GM23248 (cell line): ENCODE measurements at places on chromosomes 5 and 9.
A peak's percentile ranks its signal among the peaks of the same experiment; 100 is the strongest.

DNA sequence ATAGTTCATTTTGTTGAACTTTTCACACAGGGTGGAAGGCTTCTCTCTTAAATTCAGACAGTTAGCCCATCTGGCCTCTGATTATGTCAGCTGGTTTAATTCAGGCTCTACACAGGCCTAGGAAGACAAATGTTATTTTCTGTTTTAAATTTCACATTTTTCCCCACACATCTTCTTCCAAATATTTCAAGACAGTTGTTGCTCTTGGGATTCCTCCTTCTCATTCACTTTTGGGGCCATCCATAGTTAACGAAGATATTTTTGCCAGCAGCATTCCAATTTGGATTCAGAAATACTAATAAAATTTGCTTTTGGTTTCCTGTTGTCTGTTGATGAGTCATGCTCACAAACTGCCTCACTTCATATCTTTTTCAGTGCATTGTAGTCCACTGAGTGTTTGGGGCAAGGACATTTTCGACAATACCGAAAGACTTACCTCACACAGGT, 475.4 kb downstream of the DMAC1 start:
- no peaks in the 10 kb centered on the region for H3K27me3 ChIP-seq
- no peak overlapping the region for H3K27ac ChIP-seq
- H3K4me3 ChIP-seq: no peak overlapping the region
- H3K4me1 ChIP-seq: peaks cover 24% of the 10 kb centered on the region

DNA sequence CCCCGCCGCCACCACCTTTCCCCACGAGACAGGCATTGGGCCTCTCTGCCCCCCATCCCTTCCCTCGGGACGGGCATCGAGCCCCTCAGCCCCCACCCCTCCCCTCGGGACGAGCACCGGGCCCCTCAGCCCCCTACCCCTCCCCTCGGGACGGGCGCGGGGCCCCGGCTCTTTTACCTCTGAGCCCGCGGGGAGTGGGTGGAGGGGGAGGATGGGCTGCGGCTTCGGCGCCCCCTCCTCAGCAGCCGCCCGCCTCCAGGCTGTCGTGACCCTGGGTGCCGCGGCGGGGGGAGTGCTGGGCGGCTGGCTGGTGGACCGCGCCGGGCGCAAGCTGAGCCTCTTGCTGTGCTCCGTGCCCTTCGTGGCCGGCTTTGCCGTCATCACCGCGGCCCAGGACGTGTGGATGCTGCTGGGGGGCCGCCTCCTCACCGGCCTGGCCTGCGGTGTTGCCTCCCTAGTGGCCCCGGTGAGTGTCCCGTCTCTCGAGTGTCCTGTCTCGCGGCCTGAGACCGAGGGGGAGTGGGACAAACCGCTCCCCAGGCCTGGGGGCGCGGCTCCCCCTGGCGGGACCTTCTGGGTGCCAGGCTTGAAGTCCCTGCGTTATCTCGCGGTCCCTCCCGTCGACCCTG, 791 bp downstream of the SLC2A8 start:
- peaks cover 17% of the 10 kb centered on the region for H3K27me3 ChIP-seq
- no peaks in the 10 kb centered on the region for H3K36me3 ChIP-seq
- H3K4me1 ChIP-seq: no peaks in the 10 kb centered on the region
- DNase-seq: peak; percentile 62

GRCh38 chr5:84450617-84451414, 66.1 kb upstream of the EDIL3 start:
- DNase-seq: peak; percentile 41
- no peak overlapping the region for H3K4me3 ChIP-seq
- no peak overlapping the region for H3K27ac ChIP-seq
- H3K27me3 ChIP-seq: no peaks in the 10 kb centered on the region; the same call in none of the 2 replicates

DNA sequence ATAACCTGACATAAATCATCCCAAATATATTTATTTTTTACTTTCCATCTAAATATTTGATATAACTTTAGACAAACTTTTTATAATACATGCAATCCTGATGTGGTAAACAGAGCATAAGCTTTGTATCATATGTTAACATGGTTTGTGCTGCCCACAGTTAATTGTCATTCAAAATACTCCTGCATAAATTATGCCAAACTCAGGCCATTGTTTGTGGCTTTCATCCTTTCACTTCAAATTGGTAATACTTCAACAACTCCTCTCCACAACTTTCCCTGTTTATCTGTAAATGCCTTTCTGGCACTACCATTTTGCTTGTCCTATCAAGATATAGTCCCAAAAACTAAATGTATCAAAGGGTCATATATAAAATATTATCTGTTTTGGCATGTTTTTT, 586.7 kb downstream of the HINT1 start:
- H3K27me3 ChIP-seq: no peaks in the 10 kb centered on the region
- H3K27ac ChIP-seq: no peak overlapping the region
- no peaks in the 10 kb centered on the region for H3K4me1 ChIP-seq
- H3K36me3 ChIP-seq: no peaks in the 10 kb centered on the region

DNA sequence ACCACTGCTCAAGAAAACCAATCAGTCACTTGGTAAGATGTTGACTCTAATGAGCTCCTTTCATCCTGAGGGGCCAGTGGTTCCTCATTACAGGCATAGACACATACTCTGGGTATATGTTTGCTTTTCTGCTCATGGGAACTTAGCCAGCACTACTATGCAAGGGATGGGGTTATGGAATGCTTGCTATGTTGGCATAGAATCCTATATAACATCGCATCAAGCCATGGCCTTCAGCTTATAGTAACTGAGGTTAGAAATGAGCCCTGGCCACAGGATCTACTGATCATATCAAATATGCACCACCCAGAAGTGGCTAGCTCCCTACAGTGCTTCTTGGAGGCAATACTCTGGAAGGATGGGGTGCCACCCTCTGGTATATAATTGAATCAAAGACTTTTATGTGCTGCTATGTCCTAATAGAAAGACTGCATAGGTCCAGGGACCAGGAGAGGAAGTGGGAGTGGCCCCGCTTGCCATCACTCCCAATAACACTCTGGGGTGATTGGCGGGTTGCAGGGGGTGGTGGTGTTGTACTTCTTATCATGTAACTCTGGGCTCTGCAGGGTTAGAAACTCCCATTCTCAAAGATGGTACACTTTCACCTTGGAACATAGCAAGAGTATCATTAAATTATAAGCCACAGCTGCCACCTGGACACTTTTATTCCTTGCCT, 70.3 kb downstream of the ZNF366 start:
- H3K27ac ChIP-seq: no peak overlapping the region
- no peak for DNase-seq
- H3K4me3 ChIP-seq: no peak overlapping the region

DNA sequence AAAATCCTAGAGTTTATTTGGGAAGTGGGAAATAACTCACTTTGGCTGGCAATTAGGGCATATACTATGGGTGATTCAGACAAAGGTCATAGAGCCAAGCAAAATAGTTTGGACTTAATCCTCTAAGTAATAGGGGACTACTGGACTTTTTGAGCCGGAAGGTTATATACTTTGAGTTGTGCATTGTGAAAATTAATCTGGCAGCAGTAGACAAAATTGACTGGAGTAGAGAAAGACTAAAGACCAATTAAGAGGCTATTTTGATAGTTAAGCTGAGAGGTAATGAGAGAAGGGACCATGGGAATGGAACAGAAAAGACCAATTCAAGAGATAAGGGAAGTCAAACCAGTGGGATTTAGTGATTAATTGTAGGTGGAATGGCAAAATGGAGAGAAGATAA, 28.9 kb downstream of the COX7C start:
- no peak overlapping the region for H3K4me3 ChIP-seq
- H3K36me3 ChIP-seq: no peaks in the 10 kb centered on the region
- no peak for DNase-seq
- no peaks in the 10 kb centered on the region for H3K4me1 ChIP-seq
- H3K27me3 ChIP-seq: no peaks in the 10 kb centered on the region

GRCh38 chr9:4016789-4017188, 283.1 kb downstream of the GLIS3 start:
- no peak for DNase-seq
- no peak overlapping the region for H3K4me3 ChIP-seq
- no peaks in the 10 kb centered on the region for H3K27me3 ChIP-seq

DNA sequence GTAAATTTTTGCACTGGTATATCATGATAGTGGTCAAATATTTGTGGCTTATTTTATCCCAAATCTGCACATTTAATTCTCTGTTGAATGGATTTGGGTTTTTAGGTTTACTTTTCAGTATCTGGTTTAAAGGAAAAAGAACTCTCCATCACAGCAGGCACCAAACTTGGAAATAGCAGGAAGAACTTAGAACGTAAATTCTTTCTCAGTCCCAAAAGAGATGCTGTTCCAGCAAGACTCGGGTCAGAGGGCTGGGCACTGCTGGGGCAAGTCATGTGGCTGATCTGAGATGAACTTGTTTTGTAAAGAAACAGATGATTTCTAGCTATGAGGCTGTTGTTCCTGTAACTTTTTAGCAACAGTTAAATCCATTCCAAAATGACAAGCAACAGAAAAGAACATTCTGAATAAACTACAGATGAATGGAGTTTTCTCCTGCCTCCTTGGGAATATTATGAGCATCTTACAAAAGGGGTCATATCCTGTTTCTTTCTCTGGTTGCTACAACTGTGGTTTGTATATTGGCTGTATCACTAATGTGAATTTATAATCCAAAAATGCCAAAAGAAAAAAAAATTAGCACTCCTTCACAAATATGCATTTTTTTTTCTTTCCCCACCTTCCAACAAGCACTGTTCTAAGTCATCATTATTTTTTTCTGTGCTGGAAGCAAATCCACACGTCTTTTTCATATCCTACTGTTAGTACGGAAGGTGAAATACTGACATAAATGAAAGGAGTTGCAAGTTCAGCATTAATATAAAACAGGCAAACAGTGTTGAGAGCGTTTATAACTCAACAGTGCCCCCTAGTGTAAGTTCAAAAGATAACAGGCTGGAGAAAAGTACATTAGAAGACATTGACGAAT, 31.1 kb downstream of the OR2K2 start:
- H3K27ac ChIP-seq: peak overlapping the region; percentile 46
- H3K4me3 ChIP-seq: peak overlapping the region; percentile 51
- H3K4me1 ChIP-seq: peaks cover 29% of the 10 kb centered on the region
- peak; percentile 76 for DNase-seq
- no peaks in the 10 kb centered on the region for H3K27me3 ChIP-seq
- no peaks in the 10 kb centered on the region for H3K36me3 ChIP-seq

GRCh38 chr9:20276762-20277161, 345.5 kb downstream of the MLLT3 start:
- H3K27me3 ChIP-seq: 0 out of 2 replicates have a peak, but pooled peaks cover 3% of the 10 kb centered on the region
- no peak overlapping the region for H3K4me3 ChIP-seq
- no peaks in the 10 kb centered on the region for H3K36me3 ChIP-seq
- no peak overlapping the region for H3K27ac ChIP-seq
- DNase-seq: no peak

GRCh38 chr9:69036309-69036708, 757 bp downstream of the FXN start:
- peak overlapping the region; percentile 46 for H3K27ac ChIP-seq
- no peaks in the 10 kb centered on the region for H3K4me1 ChIP-seq
- peak; percentile 41 for DNase-seq
- H3K4me3 ChIP-seq: peak overlapping the region; percentile 80
- H3K27me3 ChIP-seq: no peaks in the 10 kb centered on the region

- H3K27ac ChIP-seq: peak overlapping the region; percentile 93
- H3K4me3 ChIP-seq: peak overlapping the region; percentile 75
- peaks cover 51% of the 10 kb centered on the region for H3K4me1 ChIP-seq
- no peaks in the 10 kb centered on the region for H3K36me3 ChIP-seq
- peak; percentile 54 for DNase-seq
These were observed 4.6 kb downstream of the SIT1 start for GRCh38 chr9:35646153-35646532.

DNA sequence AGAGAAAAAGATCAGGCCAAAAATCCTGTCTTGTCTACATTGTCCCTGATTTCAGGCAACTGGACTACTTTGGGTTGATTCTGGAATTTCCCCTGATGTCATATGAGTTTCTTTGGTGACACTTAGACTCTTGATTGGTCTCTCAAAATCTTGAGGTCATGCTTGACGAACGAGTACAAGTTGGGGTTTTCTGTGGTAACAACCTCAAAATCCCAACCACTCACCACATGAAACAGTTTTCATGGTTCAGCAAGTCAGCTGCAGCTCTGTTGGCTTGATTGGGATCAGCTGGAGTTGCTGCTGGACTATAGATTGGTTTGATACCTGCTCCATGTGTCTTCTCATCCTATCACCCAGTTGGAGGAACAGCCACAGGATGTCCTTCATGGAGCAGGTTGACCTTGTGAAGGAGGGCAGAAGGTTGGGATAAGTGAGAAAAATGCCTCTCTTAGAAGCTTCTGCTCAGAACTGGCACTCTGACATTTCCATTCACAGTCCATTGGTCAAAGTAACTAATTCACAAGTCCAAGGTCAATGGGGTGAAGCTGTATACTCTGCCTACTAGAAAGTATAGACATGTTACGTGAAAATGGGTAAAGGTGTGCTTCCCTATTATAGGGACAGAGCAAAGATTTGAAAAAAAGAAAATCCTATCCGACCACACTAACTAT, 284.5 kb downstream of the SH3GL2 start:
- H3K4me3 ChIP-seq: no peak overlapping the region
- H3K27ac ChIP-seq: no peak overlapping the region
- DNase-seq: no peak

GRCh38 chr5:16051246-16051755, 128.3 kb downstream of the MARCHF11 start:
- peaks cover 3% of the 10 kb centered on the region; the same call in 1 of the 2 replicates for H3K4me1 ChIP-seq
- no peaks in the 10 kb centered on the region for H3K36me3 ChIP-seq
- H3K4me3 ChIP-seq: no peak overlapping the region
- no peaks in the 10 kb centered on the region for H3K27me3 ChIP-seq

- no peak overlapping the region for H3K27ac ChIP-seq
- DNase-seq: no peak
- H3K4me3 ChIP-seq: no peak overlapping the region
- H3K27me3 ChIP-seq: peaks cover 11% of the 10 kb centered on the region
- H3K4me1 ChIP-seq: no peaks in the 10 kb centered on the region
These were observed 121.0 kb downstream of the JAKMIP2 start for GRCh38 chr5:147661541-147661940.

DNA sequence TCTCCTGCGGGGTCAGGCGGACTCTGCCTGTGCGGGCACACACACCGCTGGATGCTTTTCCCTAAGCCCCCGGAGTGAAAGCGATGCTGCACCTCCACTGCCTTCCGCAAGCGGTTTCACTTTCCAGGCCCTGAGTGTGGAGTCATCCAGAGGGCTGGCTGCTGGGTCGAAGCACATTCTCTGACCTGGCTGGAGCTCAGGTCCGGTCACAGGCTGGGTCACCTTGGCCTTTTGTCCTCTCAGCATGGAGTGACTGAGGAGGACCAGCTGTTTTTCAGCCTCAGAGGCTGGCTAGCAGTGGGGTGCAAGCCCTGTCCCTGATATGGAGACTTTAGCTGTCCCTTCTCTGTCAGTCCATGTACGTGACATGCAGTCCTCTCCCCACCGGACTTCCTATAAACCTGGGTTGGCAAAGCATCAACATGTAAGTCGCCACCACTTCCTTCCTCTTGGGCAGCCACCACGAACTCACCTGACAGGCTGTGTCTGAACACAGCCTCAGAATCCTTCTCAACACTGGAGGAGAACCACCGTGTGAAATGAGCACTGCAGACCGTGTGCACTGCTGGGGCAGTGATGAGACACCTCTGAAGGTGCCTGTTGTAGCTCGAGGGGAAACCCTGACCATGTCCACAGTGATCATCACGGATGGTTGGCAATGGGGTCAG, 51.3 kb downstream of the GADD45G start:
- H3K4me3 ChIP-seq: no peak overlapping the region
- no peaks in the 10 kb centered on the region for H3K36me3 ChIP-seq
- DNase-seq: no peak
- H3K4me1 ChIP-seq: no peaks in the 10 kb centered on the region
- 0 out of 2 replicates have a peak, but pooled peaks cover 4% of the 10 kb centered on the region for H3K27me3 ChIP-seq
